ENCODE measurements at places on chromosomes 5 and 9.

- DNase-seq, result no peak
Measured at GRCh38 chr9:31996331-31996730, 388.1 kb upstream of the ACO1 start.

DNA sequence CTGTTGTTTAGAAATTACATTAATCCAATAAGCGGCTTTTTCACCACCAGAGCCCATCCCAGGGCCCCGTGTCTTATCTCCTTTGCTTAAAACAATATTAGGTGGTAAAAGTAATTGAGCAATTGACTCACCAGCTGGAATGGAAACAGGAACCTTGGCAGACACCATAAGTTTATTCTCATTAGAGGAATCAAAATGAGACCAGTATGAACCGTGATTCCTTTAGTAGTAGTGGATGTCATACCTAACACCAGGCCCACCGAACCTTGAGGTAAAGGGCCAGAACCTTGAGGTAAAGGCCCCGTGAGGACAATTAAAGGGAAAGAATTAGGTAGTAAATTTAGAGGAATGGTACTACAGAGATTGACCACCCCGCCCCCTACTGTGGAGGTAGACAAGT lies 16.5 kb downstream of the HSDL2 start:
- no peak for DNase-seq

GRCh38 chr9:88106492-88106891 lies 31.8 kb downstream of the SPATA31C2 start:
- no peak for DNase-seq

DNA sequence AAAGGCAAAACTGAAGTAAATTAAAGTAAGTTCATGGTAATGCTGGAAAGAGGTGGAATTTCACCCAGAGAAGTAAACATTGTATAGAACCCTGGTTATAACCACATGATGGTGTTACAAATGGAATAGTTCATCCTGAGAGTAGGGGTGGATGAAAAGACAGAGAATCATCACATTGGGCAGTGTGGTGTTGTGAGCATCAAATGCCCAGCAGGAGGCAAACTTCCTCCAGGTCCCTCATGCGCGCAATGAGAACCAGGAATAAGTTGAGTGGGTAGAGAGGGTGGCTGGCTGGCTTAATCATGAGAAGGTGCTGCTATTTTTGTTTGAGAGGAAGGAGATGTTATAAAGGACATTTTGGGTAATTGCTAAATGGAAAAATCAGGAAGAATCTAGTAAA lies 163.3 kb upstream of the HMHB1 start:
- DNase-seq, result no peak

- DNase-seq, result no peak
Measured at GRCh38 chr5:71533142-71533541, 54.0 kb upstream of the MCCC2 start.

Data from AG04449 (cell line).